ENCODE measurements at places on chromosomes 12 and 14.

DNA sequence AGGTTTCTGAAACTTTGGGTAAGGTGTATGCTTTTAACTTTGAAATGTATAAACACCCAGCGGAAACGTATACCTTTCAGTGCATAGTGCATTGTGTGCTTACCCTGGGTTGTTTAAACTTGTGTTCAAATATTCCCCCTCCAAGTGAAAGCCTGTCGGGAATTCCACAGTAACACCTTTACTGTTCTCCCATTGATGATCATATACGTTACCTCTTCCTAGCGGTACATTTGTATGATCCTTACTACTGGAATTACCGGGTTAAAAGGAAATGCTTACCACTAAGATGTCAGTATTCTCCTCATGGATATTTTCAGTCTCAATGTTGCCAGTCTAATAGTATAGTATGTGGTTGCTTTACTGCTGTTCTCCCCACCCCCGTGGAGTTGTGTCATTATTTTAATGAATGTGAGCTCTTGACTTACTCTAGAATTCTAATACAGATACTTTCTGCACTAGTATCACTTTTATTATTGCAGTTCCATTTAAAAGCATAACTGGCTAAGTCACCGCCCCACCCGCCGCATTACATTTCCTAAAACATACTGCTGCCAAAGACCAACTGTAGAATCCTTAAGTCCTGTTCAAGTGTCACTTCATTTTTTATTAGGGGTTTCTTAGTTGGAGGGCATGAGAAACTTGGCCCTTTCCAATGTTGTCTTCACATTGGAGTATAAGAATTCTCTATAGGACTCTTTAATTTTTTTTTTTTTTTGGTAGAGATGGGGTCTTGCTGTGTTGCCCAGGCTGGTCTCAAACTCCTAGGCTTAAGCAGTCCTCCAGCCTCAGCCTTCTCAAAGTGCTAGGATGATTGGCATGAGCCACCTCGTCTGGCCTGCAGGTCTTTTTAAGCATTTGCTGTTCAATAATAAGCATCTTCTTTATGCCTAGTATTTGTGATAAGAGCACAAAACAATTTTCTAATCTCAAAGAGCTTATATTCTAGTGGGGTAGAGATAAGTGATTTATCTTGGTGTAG, 24.9 kb downstream of the NUDT4 start:
- DNase-seq: no peak

DNA sequence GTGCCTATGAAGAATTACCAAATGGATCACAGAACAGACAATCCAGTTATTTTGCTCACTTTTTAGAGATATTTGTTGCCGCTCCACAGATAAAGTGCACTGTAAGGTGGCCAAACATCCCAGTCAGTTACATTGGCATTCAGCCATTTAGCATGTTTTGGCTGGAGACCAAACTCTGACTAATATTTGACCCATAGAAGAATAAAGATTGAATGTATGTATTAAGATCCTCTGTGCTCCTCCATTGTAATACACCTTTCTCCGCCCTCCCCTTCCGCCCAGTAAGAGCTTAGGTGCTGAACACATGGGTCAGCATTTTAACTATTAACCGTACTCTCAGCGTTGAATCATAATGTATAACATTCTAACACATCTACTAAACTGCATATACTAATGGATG, 163.4 kb downstream of the ANO6 start:
- DNase-seq: no peak

DNA sequence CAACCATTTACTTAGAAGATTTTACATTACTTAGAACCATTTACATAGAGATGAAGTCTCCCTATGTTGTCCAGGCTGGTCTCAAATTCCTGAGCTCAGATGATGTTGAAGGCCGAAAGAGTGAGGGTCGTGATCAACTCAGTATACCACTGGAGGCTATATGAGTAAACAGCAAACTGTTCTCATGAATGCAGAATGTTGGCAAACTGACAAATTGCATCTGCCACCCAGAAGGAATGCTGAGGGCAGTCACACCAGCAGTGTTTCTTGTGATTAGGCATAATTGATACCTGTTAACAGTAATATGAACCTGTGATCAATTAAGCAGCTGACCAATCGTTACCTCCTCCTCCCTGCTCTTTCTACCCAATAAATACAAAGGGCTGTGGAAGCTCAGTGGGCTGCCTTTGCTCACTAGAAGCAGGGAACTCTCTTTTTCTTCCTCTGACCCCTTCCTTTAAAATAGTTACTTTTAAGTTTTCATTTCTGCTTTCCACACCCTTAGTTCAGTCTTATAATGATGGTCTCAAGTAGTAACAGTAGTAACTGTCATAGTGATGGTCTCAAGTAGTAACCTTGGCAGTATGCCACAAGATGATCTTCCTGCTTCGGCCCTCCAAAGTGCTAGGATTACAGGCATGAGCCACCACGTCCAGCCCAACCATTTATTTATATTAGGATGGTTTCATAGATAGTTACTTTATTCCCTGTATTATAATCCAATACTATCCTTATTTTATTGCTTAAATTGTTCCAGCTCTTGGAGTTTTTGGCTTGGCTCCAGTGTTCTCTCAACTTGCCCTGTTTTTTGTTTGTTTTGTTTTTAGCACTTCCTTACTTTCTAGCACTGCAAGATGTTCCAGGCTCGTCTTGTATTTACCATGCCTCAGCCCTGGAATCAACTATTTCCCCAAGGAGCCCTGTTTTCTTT, 25.8 kb downstream of the LIMA1 start:
- DNase-seq: peak; percentile 74

- DNase-seq: no peak
These were observed 20.7 kb upstream of the TCP11L2 start for GRCh38 chr12:106281804-106282203.
